ENCODE measurements at places on chromosomes 3 and 15.

DNA sequence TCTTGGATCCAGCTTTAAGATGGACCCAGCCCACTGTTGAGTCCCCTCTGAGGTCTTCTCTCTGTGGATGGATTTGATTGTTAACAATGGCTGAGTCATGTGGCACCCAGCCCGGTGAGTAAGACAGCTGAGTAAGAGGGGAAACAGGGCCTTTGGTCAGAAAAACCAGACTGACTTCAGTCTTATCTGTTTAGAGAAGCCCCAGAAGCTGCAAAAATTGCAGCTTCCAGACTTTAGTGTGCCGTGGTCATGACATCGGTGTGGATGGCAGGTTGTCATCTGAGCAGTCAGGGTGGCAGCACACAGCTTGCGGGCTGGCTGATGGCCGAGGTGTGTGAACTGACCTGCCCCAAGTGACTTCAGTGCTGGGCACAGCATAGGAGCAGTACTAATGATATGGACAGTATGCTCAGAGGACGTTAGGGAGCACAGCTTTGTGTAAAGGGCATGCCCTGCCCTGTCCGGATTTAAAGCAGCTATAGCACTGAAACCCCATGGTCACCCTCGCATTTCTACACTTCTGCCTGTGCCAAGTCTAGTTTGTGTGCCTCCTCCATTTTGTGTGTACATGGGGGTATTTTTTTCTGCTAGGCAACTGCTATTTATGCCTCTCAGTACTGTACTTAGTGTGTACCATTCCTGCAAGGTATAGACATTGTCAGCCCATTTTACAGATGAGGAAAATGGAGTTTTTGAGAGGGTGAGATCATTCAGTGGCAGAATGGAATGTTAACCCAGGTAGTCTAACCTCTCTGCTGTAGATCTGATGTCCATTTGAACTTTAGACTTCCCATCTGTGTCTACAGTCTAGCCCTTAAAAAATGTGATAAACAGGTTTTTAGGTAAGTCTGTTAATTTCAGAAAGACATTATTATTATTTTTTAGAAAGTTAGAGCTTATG, 44.4 kb downstream of the FLNB start:
- peak; percentile 85 for DNase-seq

- no peak for DNase-seq
Measured at GRCh38 chr3:81936817-81937216, 175.4 kb upstream of the GBE1 start.

- peak; percentile 61 for DNase-seq
Measured at GRCh38 chr15:97966924-97967620, 6.6 kb downstream of the ARRDC4 start.

- DNase-seq: no peak
Measured at GRCh38 chr15:60594071-60594470, 115.1 kb upstream of the ICE2 start.

GRCh38 chr3:20047976-20048883, 8.0 kb downstream of the KAT2B start:
- peak; percentile 54 for DNase-seq

GRCh38 chr3:144003051-144003450, 31.4 kb downstream of the DIPK2A start:
- no peak for DNase-seq

DNA sequence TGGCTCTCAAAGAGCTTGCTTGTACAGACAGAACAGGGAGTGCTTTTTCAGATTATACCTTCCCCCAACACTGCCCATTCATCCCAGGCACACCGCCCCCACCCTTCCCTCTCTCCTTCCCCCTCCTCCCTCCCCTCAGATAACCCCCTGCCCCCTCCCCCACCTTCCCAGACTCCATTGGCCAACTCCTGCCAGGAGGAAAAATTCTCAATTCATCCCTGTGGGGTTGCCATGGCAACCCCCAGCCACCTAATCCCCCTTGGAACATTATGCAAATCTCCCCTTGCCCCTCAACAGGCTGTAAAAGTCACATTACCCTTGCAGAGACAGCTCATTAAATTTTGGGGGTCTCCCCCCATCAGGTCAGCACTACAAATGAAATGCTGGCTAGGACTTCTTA, 14.3 kb downstream of the TLE3 start:
- no peak for DNase-seq

GRCh38 chr3:141740349-141740748, 2.3 kb downstream of the RNF7 start:
- no peak for DNase-seq
